KBM-7 (cell line): ENCODE measurements at places on chromosomes 2 and 18.

GRCh38 chr2:60520917-60521539, 32.4 kb downstream of the BCL11A start:
- DNase-seq, result no peak

- no peak for DNase-seq
Observed at GRCh38 chr2:225465827-225466226, 66.3 kb downstream of the NYAP2 start.

DNA sequence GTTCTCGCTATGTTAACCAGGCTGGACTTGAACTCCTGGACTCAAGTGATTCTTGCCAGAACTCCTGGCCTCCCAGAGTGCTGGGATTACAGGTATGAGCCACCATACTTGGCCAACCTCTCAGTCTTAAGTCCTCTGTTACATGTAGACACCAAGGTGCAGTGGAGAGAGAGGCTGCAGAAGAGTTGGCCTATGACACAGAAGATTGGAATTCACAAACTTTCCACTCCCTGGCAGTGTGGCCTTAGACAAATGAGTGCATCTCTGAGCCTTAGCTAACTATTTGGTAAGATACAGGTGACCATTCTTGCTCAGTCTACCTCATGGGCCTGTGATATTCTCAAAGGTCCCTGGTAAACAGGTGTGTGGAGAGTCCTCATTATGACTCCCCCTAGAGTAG, 159.7 kb downstream of the MYCN start:
- DNase-seq, result no peak

GRCh38 chr2:33617989-33618388, 18.9 kb upstream of the FAM98A start:
- DNase-seq, result no peak

DNA sequence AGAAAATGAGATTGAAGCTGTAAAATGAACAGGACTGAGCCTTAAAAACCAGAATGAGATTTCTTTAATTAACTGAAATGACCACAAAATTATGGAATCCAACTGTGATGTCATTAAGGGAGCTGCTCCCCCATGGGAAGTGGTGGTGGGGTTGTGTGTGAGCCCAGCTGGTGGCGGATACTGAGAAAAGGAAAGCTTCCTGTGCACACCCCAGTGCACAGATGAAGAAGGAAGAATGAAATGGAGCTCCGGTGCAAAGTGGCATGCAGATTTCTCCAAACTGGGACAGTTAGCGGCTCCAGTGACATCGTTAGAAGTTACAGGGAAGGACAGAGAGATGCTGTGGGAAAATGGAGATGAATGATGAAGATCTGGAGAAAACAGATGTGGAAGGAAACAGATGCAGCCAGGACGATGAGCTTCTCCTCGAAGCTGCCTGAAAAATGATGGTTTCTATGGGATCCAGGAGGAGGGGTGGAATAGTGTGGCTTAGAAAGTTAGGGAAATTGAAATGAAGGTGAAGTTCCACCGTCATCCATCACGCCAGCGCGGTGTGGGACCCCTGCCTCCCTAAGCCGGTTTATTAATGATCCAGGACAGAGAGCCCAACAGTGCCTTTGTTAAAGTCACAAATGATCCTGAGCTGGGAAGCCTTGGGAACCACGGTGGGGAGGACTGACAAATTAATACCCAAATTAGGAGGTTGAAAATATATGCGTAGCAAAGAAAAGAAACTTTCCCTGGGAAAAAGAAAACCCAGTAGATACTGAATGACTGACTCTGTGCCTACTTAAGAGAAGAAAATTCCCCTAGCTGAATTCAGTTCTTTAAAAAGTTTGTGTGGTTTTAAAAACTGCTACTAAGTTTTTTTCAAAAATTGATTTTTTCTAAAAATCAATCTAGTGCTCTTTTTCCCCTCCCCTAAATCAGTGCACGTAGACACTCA, 77.2 kb downstream of the TSN start:
- DNase-seq, result no peak

- DNase-seq, result no peak
Observed at GRCh38 chr2:8666581-8666980, 15.3 kb upstream of the ID2 start.

GRCh38 chr2:171146633-171147032, 14.1 kb downstream of the TLK1 start:
- peak; percentile 82 for DNase-seq

DNA sequence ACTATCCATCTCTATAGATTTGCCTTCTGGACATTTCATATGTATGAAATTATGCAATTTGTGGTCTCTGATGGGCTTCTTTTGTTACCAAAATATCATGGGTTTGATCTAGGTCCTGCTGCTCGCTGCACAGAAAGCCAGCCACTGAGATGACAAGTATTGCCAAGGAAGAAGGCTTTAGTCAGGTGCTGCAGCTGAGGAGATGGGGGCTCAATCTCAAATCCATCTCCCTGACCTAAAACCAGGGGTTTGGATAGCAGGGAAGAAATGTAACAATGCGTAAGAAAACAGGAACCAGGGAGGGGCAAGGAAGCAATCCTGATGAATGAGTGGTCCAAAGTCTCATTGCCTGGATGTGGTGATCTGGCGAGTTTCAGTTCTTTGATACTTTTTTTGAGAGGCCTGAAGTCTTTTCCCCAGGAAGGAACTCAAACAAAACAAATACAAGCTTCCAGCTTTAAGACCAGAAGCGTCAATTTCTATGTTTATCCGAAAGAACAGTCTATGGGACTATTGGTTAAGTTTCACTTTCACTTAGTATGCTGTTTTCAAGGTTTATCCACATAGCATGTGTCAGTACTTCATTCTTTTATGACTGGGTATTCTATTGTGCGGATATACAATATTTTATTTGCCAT, 3.4 kb upstream of the CKAP2L start:
- no peak for DNase-seq
